Stimulated activated CD8-positive, alpha-beta memory T cell treated with anti-CD3 and anti-CD28 coated beads, Interleukin-7, amount 100 ng/mL, for 24 hours (primary cell): ENCODE measurements at places on chromosomes 4 and X.

GRCh38 chr4:588351-588849 is 12.3 kb upstream of the TMEM271 start:
- no peak for DNase-seq

- DNase-seq: no peak
Measured at GRCh38 chrX:56968980-56969379, 26.4 kb downstream of the SPIN3 start.

GRCh38 chr4:15398732-15399131 is 29.1 kb upstream of the C1QTNF7 start:
- no peak for DNase-seq

DNA sequence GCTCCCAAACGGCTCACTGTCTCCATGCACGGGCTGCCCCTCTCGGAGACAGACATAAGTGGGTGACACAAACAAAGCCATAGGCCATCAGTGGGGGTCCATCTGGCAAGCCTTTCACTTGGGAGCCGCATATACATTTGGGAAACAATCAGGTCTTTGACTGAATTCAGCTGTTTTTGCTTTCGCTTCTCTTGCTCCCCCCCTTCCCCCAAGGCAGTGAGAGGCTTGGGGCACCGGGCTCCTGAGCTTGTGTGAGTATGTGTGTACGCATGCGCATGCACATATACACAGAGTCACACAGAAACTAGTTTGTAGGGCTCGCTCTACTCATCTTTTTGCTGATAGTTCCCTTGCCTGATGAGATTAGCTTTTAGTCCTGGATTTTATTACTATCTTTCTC is 284.4 kb downstream of the AFF2 start:
- no peak for DNase-seq

GRCh38 chr4:169611991-169612870 is at the start of gene NEK1:
Gene NEK1, minus strand, starts transcription at chr4:169612583. Its CDS starts 9,953 bp downstream, at chr4:169602630.
- peak; percentile 76 for DNase-seq
